ENCODE measurements at places on chromosomes 16 and 17. TPM values are rescaled to one million over a fixed set of nuclear protein-coding genes. Genes with fewer than 3 reads are reported as not detected.

DNA sequence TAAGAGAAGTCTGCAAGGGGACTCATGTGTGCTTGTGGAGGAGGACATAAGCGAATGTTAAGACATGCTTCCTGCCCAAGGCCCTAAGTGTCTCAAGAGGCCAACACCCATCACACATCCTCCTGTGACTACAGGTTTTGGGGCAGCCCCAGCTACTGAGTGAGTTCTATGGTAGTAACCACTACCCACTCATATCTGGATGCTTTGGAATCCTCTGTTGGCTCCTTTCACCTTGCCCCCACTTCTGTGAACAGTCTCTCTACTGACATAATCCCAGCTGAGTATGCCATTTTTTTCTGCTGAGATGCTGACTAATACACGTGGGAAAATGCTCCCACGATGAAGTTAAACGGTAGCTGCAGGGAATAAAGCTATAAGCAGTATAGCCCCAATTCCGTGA, 153.5 kb downstream of the VPS53 start:
- DNase-seq, result no peak

DNA sequence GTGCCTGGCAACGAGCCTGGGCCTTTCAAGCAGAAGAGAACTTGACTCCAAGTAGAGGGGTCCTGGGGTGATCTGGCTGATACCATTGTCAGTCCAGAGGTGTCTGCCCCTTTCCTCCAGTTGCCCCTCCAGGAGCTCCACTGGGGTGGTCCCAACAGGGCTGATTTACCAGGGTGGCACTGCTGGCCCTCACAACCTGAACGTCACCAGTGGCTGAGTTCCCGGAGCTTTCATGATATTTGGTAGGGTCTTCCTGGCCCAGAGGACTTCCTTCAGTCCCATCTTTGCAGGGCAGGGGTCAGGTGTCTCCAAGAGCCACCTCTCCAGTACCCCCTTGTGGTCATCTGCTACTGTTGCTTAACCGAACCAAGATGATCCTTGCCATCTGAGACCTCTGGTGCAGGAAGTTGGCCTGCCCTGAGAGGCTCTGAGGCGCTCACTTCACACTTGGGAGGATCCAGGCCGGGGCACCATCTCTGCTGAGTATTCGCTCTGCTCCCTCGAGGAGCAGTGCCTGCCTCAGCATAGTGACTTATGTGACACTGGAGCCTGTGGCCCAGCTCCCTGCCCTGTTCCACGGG, 3.5 kb downstream of the LIMD2 start:
- DNase-seq, result peak; percentile 25

- no peak for DNase-seq
Observed at GRCh38 chr16:13042291-13042685, 140.9 kb downstream of the SHISA9 start.

STH gene
- not detected for total RNA-seq

ENPP7 gene
- not detected for total RNA-seq

- DNase-seq, result peak; percentile 77
Observed at GRCh38 chr17:81712468-81713003, 452 bp downstream of the SLC25A10 start.

PRSS36 gene
- total RNA-seq, result 0.51 TPM

TLE7 gene
- not detected for total RNA-seq

DNA sequence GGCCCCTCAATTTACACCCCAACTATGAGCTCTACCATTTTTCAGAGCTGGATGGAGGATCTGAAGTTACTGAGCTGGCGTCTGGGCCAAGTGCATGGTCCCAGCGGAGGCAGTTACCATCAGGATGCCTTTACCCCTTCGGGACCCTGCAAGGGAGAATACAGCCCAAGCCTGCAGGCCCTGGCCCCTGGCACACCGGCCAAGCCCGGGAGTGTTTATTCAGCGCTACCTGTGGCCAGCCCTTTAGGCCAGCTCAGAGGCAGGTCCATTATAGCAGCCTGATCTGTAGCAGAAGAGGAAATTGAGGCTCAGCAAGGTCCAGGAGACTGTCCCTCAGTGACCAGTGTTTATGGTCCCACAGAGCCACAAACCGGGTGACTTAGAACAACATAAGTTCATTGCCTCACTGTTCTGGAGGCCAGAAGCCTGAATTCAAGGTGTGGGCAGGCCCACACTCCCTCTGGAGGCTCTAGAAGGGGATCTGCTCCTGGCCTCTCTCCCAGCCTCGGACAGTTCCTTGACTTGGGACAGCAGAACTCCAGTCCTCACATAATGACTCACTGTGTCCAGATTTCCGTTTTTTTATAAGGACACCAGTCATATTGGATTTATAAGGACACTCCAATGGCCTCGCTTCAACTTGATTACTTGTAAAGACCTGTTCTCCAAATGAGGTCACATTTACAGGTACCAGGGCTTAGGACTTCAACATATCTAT, 8.8 kb downstream of the SEC14L5 start:
- no peak for DNase-seq

SKAP1 gene
- not detected for total RNA-seq
